ENCODE measurements at places on chromosomes 16 and 17.
A peak's percentile ranks its signal among the peaks of the same experiment; 100 is the strongest.

- no peak for DNase-seq
Observed at GRCh38 chr16:48999508-48999907, 282.1 kb downstream of the CBLN1 start.

- DNase-seq: peak; percentile 69
Observed at GRCh38 chr16:23679274-23679985, 741 bp downstream of the PLK1 start.

- no peak for DNase-seq
Observed at GRCh38 chr16:58389724-58390123, 2.5 kb upstream of the GINS3 start.

DNA sequence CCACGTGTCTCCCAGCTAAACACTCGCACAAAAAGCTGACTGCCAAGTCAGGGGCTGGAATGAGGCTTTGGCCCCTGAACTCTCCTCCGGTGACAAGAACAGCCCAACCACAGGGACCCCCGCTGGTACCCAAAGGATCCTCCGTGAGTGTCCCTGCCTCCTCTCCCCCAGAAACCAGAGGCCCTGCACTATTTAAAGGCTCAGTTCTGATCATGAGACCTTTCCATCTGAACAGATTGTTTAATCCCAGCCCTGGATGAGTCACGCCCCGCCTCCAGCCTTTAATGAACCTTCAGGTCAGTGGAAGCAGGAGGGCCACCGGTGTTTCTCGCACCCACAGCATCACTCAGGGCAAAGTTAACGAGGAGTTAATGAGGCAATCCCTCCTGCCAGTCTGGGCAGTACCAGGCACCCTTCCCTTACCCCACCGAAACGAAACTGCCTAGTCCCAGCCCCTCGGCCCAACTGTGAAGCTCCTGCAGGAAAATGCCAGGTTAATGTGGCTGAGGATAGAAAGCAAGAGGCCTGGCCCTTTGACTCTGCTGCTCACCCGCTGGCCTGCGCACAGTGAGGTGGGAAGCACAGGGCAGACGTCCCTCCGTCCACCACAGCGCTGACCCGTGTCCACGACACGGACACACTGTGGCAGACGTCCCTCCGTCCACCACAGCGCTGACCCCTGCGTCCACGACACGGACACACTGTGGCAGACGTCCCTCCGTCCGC, 32.4 kb downstream of the TIMM22 start:
- DNase-seq: peak; percentile 58

GRCh38 chr16:9429646-9430330, 338.3 kb downstream of the HAPSTR1 start:
- DNase-seq: no peak

- no peak for DNase-seq
Observed at GRCh38 chr16:59864981-59865666, 1131.0 kb upstream of the GOT2 start.

- peak; percentile 13 for DNase-seq
Observed at GRCh38 chr16:1150511-1150982, 2.4 kb upstream of the CACNA1H start.

DNA sequence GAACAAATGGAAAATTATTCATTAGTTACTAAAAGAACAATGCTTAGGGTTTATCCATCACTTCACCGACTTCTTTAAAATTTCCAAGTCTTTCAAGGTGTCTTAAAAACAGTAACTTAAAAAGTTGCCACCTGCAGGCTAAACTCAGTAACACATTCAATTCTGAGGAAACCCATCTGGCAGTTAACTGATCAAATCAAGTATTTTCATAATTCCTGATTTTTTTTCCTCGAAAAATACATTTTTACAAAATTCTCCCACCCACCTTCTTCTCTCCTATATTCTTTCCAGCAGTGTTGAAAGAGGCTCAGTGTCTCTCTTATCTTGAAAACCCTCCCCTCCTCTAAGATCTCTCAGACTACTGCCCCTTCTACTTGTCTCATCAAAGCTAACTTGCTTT, 29.9 kb downstream of the PARN start:
- peak; percentile 54 for DNase-seq

DNA sequence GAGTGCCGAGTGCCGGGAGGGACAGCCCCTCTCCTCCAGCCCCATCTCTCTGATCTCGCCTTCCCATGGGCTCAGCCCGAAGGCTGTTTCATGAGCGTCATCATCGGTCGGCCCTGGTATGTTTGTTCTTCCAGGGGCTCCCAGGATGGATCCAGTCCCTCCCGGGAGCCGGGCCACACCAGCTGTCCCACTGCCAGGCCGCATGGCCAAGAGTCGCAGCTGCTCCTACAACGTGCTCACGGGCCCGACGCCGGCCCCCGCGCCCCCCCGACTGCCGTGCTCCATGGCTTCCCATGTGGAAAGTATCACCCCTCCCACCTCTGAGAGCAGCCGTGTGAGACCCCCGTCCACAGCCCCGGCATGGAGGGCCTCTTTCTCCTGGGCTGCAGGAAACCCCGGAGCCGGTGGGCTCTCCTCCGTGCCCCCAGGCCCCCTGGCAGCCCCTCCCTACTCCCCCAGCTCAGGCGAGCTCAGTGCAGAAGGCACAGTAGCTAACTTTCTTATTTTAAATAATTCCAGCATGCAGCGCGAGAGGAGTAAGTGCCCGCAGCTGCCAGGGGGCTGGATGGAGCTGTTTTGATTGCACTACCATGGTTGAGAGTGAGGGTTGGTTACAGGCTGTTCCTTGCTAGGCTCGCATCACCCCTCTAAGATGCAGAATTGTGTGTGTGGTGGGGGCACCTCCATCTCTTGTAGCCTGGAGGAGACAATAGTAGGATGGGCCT, 26.6 kb upstream of the GSE1 start:
- DNase-seq: no peak

- no peak for DNase-seq
Observed at GRCh38 chr16:1097156-1097555, 1.1 kb upstream of the C1QTNF8 start.

GRCh38 chr17:43018008-43018853, 4.0 kb downstream of the VAT1 start:
- no peak for DNase-seq

DNA sequence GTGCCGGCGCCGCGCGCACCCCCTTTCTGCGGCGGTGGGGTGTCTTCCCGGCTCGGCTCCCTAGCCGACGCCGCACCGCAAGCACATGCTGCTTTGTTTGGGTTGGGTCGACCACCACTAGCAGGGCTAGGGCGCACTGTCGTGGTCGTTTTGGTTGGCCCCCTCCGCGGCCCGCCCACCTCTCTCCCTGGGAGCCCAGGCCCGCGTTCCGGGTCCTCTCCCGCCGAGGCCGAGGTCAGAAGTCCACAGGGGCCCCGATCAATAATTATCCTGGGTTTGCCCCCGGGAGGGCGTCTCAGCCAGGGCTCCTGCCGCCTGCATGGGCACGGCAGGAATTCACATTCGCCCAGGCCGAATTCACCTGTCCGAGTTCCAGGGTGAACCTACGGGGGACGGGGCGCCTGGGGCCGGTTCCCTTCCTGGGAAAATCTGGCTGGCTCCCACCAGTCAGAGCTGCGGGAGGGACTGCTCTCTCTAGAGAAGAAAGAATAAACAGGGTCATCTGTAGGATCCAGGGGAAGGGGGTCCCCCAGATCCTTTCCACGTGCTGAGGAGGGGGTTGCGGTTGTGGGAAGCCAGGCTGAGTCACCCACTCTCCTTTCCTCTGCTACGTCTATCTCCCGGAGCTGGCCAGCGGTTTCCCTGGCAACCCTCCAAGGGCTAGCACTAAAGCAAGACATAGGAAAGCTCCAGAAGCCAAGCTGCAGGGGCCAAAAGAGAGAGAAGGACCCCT, 584 bp upstream of the STAT5B start:
- peak; percentile 87 for DNase-seq

GRCh38 chr16:66948837-66949225, 12.2 kb upstream of the CES3 start:
- DNase-seq: no peak

DNA sequence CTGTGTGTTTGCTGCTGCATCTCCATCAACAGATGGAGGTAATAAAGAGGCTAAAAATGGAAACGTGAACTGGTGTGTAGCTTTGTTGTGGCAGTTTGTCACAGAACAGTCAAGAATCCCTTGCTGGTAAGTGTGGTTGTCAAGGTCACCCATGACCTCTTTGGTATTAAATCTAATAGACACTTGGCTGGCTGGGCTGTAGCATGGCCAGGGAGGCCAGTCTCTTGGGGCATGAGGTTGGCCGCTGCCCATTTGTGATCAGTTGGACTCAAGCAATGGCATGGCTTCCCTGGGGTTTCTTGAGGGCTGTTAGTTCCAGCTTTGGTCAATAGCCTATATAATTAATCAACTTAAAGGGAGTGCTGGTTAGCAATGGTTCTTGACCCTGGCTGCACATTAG, 14.8 kb upstream of the HS3ST2 start:
- no peak for DNase-seq

DNA sequence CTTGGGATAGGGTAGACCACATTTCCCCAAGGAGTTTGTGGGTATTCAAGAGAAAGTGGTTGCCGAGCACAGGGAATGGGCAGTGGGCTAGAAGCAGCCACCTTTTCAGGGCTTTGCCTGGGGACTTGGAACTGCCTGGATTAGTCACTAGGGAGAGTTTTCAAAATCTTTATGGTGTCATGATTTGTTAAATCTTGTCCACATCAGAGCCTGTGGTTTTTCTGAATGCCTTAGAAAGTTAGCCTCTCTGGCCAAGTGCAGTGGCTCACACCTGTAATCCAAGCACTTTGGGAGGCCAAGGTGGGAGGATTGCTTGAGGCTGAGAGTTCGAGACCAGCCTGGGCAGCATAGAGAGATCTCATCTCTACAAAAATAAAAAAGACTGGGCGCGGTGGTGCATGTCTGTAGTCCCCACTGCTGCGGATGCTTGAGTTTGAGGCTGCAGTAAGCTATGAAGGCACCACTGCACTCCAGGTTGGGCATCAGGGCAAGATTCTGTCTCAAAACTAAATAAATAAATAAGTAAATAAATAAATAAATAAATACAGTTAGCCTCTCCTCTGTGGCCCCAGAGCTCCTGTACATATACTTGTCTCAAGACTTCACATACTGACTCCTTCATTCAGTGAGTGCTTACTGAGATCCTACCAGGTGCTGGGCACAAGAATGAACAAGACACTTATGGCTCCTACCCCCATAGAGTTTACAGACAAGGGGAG, 76.3 kb upstream of the HNF1B start:
- peak; percentile 39 for DNase-seq

DNA sequence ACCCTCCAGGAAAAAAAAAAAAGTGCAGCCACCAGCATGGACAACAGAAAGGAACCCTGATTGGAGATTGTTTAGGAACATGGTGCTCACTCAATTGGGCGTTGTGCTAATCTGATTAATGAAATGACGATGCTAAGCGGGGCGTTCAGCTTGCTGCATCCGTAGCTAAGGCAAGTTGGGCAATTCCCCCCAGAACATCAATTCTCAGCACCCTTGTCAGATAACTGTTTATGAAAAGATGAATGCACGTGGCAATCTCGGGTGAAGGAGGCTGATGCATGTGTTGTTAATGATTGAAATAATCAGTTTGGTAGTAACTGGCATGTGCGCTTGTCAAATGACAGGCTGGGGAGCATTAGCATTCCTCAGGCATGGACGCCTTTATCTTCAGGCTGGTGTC, 57.0 kb downstream of the HS3ST3A1 start:
- DNase-seq: peak; percentile 62

- DNase-seq: peak; percentile 3
Observed at GRCh38 chr17:37671028-37671823, 28.0 kb upstream of the DDX52 start.

- DNase-seq: peak; percentile 96
Observed at GRCh38 chr17:77254951-77255825, 114.4 kb downstream of the SEC14L1 start.

- DNase-seq: no peak
Observed at GRCh38 chr16:74186561-74186971, 110.0 kb upstream of the PSMD7 start.

DNA sequence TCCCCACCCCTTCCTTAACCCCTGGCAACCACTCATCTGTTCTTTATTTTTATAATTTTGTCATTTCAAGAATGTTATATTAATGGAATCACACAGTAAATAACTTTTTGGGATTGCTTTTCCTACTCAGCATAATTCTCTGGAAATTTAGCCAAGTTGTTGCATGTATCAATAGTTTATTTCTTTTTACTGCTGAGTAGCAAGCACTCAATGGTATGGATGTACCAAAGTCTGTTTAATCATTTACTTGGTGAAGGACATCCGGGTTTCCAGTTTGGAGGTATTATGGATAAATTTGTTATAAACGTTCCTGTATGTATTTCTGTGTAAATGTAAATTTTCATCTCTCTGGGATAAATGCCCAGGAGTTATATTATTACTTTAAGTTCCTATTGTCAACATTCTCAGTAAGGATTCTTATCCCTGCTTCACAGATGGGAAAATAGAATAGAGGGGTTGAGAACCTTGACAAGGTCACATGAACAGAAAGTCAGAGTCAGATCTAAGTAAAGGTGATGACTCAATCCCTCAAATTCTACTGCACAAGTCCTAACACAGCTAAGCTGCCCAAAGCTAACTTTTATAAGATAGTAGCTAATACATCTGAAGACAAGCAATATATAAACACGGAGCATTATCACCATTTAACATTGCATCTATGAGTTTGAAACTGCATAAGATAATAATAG, 62.4 kb upstream of the MTMR4 start:
- DNase-seq: peak; percentile 43

DNA sequence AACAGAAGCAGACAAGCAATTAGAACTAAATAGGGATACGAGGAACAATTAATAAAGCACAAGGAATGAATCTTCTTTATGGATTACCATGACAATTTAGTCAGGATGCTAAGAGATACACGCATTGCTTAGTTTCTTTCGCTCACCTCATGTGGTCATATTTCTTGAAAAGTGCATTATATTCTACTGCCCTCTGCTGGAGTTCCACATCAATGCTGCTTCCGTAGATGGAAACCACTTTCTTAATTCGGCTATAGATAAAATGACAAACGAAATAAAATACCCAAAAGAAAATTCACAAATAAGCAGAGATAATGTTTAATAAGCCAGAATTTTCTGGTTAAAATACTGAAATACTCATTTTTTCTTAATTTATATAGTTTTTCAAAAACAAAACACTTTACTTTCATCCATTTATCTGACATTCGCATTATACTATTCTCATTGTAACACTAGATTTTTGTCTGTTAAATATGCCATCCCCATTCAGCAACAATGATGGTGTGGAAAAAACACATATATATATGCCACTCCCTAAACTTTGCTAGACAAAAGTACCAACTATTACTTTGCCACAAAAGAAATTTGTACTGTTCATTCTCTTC, 22.0 kb upstream of the PHLPP2 start:
- DNase-seq: peak; percentile 64

DNA sequence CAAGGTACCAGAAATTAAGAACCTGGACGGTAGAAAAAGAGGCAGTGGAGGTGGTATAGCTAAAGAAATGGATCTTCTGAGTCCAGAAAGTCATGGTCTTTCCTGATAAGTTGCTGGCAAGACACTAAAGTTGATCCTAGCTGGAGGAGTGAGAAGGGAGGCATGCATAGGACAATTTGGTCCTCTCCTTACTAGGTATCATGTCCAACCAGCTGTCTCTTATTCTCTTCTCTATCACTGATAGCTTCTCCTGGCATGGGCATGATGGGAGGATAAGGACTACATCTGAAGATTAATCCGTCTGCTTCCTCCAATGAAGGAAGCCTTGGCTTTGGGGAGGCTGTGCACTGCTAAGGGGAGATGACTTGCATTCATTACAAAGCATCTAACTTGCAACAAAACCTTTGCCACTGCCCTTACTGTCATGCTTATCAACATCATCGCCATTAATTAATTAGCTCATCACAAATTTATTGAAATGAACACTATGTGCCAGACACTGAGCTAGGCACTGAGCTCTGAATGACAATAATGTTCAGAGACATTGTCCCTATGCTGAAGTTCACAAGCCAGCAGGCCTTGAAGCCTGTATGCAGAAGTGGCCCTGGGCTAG, 3.1 kb upstream of the FAM117A start:
- no peak for DNase-seq

GRCh38 chr17:40568074-40568836, 3.0 kb upstream of the CCR7 start:
- no peak for DNase-seq
